ENCODE measurements at places on chromosomes 7 and 10.

- DNase-seq: no peak
Measured at GRCh38 chr10:122407375-122408125, 33.0 kb downstream of the PLEKHA1 start.

GRCh38 chr10:104430360-104430759, 76.7 kb downstream of the CFAP58 start:
- DNase-seq: no peak

DNA sequence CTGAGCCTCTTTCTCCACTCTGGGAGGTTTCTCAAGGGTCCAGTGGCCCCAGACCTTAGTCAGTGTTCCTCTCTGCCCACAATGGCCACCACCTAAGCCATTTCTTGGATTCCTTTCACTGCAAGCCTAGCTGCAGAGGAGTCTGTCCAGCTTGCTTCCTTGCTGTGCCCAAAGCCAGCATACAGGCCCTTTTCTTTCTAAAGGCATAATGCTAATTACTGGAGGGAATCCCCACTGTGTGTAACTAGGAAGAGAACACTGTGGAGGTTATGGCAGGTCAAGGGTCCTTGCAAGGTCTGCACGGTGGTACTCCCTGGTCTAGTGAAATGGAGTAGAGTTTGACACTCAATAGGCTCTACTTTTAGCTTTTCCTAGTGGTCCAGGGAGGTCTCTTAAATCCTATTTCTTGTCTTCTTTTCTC, 70.4 kb upstream of the CC2D2B start:
- no peak for DNase-seq

DNA sequence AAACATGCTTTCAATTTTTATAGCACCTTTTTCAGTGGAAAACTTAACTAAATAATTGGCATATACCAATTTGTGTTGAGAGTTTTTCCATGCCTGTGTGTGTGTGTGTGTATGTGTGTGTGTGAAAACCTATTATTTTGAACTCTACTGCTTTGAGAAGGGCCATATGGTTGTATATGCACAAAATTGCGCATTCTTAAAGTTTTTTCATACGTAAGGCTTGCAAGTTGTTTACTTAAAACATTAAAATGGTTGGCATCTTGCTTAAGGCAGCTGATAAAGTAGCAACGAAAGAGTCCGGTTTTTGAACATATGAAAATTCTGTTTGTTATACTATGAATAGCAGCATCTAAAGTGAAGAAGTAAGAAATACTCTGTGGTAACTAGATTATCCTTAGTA, 84.1 kb downstream of the HDAC9 start:
- DNase-seq: no peak

DNA sequence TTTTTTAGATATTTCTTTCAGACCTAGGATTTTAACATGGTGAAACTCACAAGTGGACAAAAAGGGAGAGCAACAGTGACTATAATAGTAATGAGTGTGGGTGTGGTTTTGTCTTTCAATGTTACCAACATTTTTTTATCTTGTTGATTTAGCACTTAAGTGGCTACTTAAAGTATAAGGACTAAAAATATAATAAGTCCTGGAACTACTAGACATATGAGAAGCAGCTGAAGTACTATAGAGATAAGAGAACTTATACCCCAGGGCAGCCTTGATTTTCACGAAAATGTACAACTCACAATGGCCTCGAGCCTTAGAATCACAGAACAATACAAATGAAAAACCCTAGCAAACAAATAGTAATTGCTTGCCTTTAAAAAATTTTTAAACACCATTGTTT, 1151.8 kb downstream of the TYW1 start:
- DNase-seq: no peak

GRCh38 chr10:48429309-48429708, 122.8 kb downstream of the MAPK8 start:
- DNase-seq: no peak

- no peak for DNase-seq
Measured at GRCh38 chr10:108852211-108852610, 1071.1 kb downstream of the XPNPEP1 start.

- DNase-seq: no peak
Measured at GRCh38 chr7:107355616-107356015, 114.2 kb upstream of the GPR22 start.

DNA sequence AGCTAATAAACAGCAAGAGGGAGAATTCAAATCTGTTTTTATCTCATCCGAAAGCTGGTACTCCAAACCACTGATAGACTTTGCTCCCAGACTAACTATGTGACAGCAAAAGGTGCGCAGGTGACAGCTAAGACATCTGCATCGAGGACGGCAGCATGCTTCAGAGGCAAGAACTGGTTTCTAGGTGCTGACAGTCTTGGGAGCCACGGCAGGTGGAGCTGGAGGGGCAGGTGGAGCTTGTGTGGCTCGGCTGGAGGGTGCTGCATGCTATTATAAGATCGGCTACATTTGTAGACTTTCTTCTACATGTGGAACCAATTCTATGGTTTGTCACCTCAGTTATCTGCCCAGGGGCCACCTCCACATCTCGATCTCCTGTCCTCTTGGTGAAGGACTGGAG, 21.8 kb upstream of the MMP21 start:
- DNase-seq: no peak

DNA sequence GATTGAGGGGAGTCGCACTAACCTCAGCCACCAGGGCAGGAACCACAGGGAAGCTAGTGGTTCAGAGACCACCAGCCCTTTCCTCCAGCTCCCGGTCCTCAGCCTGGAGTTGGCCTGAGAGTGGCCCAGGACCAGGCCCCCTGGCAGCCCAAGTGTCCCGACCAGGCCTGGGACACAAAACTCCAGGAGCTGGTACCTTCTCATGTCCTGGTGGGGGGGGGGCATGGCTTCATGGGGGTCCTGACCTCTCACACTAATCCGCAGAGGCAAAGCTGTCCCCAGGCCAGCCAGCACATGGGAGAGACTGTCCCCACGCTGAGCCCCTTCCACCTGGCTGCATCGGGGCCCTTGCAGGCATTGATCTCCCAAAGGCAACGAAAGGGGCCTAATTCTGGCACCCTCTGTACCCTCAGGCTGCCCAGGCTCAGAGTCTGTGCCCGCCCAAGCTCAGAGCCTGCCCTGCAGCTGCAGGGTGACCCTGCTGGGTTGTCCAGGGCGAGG, 28.2 kb downstream of the GPRIN2 start:
- no peak for DNase-seq

GRCh38 chr7:25951414-25952260, 200.4 kb upstream of the NFE2L3 start:
- DNase-seq: no peak

- no peak for DNase-seq
Measured at GRCh38 chr10:32386623-32387260, 39.8 kb upstream of the EPC1 start.

- DNase-seq: no peak
Measured at GRCh38 chr10:6008497-6009142, 31.3 kb upstream of the IL15RA start.

- no peak for DNase-seq
Measured at GRCh38 chr7:136056651-136057231, 79.6 kb upstream of the MTPN start.

DNA sequence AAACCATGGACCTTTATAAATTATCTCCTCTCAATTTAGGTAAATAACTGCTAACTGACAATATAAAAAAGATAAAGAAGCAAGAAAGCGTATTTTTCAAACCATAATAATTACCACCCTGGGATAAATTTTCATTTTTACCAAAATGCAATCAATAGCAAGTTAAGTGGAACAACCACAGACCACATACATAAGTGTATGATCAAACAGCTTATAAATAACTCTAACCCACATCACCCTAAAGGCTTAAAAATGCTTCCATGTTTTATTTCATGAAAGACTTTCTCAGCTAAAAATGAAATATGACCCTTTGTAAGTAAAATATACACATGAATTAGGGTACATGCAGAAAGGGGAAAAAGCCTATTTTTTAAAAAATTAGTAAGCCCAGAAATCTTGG, 156.5 kb downstream of the SGMS1 start:
- no peak for DNase-seq

GRCh38 chr7:26525398-26526264, 234.0 kb downstream of the SNX10 start:
- DNase-seq: no peak

- DNase-seq: no peak
Measured at GRCh38 chr7:20738518-20739481, 47.9 kb downstream of the SP8 start.

- no peak for DNase-seq
Measured at GRCh38 chr7:139079861-139080260, 29.7 kb downstream of the ZC3HAV1 start.

GRCh38 chr10:13340068-13340467, 8.0 kb downstream of the SEPHS1 start:
- no peak for DNase-seq

DNA sequence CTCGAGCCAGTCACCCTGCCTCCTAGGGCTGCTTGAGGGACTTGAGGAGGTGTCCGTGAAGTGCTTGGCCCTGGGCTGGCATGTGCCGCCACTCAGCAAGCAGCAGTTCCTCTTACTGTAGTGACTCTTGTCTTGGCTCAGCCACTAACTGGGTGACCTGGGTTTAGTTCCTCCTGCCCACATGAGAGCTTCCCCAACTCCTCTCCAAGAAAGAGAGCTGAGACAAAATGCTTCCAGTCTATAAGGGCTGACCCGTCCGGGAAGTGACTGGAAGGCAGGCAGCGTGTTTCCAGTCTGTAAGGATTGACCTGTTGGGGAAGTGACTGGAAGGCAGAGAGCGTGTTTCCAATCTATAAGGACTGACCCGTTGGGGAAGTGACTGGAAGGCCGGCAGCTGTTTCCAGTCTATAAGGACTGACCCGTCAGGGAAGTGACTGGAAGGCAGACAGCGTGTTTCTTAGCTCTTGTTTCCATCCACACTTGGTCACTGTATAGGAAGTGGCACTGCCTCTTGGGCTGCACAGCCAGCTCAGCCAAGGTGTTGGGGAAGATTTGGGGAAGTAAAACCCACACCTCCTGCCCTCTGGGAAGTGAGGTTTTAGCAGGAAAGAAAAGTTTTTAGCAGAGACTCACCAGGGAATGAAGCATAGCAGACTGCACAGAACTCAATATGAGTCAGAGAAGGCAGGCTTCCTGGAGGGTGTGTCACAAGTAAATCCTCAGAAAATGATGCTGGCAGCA, 53.3 kb upstream of the PPIF start:
- no peak for DNase-seq

GRCh38 chr10:62005687-62006086, 104.2 kb downstream of the ARID5B start:
- no peak for DNase-seq

DNA sequence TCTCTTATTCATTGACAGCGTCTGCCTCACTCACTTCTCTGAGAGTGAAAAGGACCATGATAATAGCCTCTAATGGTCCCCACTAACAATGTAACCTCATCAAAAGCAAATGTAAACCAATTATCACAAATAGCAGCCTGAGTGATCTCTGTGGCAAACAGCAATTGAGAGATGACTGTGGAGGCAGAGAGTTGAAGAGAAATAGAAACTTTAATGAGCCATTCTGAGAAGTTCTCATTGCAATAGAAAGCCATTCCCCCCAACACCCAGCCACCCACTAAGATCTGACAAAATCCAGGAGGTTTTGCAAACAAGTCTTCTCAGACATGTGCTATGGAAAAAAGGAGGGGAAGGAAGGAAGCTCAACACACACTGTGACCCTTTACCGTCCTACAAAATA, 44.2 kb upstream of the RNF148 start:
- no peak for DNase-seq

DNA sequence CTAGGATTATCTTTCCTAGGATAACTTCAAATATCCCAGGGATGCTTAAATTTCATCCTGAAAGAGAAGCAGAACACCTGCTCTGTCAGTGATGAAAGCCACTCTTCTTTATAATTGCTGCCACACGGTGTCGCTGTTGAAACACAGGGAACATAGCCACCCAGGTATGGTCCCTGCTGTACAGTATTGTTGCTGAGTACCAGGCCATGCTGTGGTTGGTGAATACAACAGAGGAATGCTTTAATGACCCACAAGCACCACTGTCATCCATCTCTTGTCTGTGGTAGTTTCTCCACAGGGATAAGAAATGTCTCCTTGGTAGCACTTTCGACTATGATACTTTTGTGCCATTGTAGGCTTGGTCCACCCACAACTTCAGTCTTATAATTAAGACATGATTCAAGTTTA, 70.6 kb upstream of the STARD3NL start:
- DNase-seq: no peak

DNA sequence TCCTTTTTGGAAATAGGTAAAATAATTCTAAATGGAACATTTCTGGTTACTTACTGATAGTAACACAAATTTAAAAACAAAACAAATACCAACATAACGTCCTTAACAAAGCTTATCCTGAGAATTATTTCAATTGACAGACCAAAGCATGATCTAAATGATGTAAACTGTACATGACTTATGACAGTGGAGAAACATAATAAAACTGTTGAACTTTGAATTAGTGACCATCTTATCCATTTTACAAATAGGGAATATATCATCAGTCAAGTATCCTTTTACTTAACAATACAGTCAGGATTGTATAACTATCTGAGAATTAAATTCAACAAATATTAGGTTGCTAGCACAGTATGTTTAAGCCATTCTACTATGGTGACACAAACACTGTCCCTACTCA, 2.4 kb downstream of the IPMK start:
- DNase-seq: no peak

GRCh38 chr7:44128721-44129582, 5.6 kb upstream of the POLD2 start:
- no peak for DNase-seq

GRCh38 chr7:127383123-127383835, 9.2 kb downstream of the ZNF800 start:
- no peak for DNase-seq

DNA sequence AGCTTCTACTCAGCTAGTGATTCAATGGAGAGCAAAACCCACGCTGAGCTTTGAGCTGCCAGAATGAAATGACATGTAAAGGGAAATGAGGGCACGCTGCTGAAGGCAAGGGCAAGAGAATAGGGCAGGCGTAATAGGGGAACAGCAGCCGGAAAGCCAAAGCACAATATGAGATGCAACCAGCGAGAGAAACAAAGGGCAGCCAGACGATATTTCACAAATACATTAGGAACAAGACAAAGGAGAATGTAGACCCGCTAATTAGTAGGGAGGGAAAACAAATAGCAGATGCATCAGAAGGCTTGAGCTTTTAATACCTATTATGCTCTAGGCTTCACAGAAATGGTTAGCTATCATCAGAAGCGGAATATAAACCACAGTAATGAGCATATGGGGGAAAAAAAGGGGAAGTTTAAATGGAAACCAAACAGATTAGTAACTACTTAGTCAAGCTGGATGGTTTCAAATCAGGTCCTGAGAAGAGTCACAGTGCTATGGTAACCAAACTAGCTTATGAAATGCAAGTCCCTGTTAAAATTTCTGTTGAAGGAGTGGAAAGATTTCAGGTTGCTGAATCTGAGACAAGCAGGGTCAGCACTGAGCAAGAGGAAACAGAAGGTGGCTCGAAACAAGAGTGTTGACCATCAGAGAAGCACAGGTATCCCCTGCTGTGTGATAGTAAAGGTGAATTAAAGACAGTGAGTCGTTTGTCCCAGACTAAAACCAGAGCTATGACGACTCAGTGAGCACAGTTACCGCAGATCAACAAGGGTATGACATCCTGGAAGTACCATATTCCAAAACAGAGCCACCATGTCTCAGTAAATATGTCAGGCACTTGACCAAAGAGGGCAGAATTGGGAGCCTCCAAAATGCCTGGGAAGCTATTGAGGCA, 496.9 kb upstream of the CELF2 start:
- DNase-seq: no peak
